ENCODE measurements at places on chromosomes 5 and 9.

DNA sequence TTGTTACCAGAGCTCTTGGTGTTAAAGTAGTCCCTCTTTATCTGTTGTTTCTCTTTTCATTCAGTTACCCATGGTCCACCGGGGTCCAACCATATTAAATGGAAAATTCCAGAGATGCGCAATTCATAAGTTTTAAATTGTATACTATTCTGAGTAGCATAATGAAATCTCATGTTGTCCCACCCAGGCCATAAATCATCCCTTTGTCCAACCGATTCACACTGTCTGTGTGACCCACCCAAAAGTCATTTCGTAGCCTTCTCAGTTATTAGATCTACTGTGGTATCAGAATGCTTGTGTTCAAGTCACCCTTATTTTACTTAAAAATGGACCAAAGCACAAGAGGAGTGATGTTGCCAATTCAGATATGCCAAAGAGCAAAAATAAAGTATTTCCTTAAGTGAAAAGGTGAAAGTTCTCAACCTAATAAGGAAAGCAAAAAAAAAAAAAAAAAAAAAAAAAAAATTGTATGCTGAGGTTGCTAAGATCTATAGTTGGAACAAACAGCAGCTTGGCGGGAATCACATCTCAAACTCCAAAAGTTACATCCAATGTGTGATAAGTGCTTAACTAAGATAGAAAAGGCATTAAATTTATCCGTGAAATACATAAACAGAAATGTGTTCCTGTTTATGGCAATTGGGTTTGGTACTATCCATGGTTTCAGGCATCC lies 106.8 kb upstream of the GPBP1 start:
- DNase-seq: no peak

DNA sequence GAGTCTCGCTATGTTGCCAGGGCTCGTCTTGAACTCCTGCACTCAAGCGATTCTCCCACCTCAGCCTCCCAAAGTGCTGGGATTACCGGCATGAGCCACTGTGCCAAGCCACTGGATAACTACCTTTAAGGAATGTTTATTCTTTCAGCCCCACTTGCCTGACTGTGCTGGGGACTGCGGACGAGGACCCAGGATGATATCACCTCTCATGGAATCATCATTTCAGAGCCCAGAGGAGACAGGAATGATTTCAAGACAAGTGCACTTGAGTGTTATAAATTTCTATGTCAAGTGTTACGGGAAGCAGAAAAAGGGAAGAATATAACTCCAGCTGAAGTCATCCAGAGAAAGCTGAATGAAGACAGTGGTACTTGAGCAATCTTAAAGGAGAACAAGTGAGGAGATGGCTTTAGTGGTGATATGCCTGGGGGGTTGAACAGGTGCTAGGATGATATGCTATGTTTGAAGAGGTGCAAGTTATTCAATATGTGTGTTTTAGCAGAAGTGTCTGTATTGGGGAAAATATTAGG lies 109.3 kb downstream of the DCP2 start:
- no peak for DNase-seq

DNA sequence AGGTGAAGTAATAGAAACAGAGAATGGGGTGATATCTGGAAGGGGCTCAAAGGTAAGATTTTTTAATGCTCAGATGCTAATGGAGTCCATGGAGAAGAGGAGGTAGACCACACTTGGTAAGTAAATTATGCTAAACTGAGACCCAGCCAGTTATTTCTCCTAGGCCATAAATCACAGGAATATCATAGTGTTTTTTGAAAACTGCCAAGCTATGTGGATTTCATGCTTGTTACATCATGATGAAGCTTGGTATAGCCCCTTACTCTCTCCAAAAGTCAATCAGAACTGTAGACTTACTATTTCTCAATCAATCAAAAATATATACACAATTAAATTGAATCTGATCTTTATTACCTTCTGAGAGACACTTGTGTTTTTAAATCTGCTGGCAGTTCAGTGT lies 252.9 kb downstream of the PJA2 start:
- no peak for DNase-seq

- DNase-seq: no peak
Measured at GRCh38 chr9:70947086-70947485, 174.3 kb downstream of the TRPM3 start.

DNA sequence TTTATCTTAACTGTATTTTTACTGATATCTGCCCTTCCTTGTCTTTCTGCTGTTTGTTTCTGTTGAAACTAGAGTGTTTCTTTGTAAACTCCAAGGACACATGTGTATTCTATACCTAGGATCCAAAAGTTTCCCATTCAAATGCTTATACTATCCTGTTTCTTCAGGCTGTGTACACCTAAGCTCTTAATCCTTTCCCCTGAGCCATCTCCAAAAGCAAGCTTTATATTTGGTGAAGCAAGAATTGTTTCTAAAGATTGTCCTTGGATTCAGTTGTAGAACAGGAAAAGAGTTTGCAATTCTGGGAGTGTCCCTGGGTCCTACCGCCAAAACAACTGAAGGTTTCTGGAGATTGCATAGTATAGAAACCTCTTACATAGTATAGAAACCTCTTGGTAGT lies 65.9 kb downstream of the CWC27 start:
- no peak for DNase-seq

DNA sequence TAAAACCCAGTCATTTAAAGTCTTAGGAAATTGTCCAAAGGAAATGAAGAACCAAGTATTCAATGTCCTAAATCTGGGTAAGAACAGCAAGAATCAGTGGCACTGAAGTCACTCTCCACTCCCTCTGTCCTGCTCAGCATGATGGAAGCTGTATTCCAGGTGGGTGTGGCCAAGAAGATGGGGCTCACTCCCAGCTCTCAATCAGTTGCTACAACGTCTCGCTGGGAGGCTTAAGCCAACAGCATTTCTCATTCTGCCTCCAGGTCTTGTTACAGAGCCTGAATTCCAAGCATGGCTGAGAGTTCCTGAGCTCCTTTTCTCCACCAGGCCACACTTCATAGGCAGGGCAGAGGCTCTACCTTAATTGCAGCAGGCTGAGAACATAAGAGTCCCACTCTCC lies 41.2 kb upstream of the TRIO start:
- no peak for DNase-seq

GRCh38 chr5:36881807-36882206 lies 5.2 kb downstream of the NIPBL start:
- DNase-seq: no peak

DNA sequence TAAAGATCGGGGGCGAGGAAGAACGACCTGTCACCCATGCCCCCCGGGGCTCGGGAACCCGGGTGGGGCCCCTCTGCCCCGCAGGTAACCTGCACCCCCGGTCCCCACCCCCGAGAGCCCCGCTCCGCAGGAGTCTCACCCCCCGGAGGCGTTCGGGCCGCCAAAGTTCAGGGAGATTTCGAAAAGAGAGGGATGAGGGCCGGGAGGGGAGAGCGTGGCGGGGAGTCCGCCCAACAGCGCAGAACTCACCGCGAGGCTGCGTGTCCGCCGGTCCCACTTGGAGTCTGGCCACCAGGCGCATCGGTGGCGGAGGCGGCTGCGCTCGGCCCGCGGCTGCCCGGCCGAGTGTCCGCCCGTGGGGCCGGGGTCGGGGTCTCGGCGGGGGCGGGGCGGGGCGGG lies at the start of gene PHF19:
Gene PHF19, minus strand, starts transcription at position 347 of the 399 bp plus-strand sequence. CDS start 2,447 bp downstream, outside the sequence.
- DNase-seq: no peak

GRCh38 chr5:55665065-55665464 lies 47.1 kb downstream of the SLC38A9 start:
- no peak for DNase-seq

DNA sequence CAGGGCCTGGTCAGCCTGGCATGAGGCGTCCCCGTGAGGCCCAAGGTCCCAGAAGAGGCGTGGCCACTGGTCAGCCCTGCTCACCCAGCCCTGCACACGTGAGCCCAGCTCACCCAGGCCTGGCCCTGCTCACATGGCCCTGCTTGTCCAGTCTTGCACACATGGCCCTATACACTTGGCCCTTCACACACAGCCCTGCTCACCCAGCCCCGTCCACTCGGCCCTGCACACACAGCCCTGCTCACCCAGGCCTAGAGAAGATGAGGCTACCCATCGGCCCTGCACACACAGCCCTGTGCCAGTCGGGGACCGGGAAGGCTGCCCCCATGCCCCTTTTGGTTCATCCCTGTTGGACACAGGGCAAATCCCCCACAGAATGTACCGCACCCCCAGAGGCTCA lies 28.4 kb downstream of the ZDHHC11B start:
- no peak for DNase-seq

- DNase-seq: no peak
Measured at GRCh38 chr5:78362220-78362619, 1.8 kb downstream of the SCAMP1 start.

GRCh38 chr5:63286724-63287123 lies 675.5 kb downstream of the HTR1A start:
- DNase-seq: no peak

- DNase-seq: no peak
Measured at GRCh38 chr5:135217669-135218485, 181.2 kb downstream of the MACROH2A1 start.

- DNase-seq: no peak
Measured at GRCh38 chr5:68898951-68899471, 194.8 kb upstream of the SLC30A5 start.

- DNase-seq: peak; percentile 85
Measured at GRCh38 chr9:15422372-15423230, at the start of gene SNAPC3. SNAPC3 (plus strand) TSS chr9:15422876; CDS start chr9:15422880, 4 bp downstream.

DNA sequence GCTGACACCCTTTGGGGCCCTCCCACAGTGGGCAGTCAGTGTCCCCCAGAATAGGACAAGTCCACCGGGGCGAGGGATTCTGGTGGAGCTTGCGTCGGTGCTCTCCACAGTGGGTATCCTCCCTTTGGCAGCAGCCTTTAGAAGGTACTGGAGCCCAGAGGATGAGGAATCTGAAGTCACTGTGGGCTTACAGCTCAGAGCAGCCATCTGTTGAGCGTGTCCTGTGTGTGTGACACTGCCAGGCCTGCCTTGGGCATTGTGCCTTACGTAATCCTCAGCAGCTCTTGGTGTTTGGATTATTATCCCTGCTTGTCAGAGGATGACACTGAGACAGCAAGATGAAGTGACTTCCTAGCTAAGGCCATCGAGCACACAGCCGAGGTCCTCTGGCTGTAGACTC lies 12.6 kb downstream of the URM1 start:
- no peak for DNase-seq

- no peak for DNase-seq
Measured at GRCh38 chr5:174560861-174561260, 163.5 kb upstream of the MSX2 start.

DNA sequence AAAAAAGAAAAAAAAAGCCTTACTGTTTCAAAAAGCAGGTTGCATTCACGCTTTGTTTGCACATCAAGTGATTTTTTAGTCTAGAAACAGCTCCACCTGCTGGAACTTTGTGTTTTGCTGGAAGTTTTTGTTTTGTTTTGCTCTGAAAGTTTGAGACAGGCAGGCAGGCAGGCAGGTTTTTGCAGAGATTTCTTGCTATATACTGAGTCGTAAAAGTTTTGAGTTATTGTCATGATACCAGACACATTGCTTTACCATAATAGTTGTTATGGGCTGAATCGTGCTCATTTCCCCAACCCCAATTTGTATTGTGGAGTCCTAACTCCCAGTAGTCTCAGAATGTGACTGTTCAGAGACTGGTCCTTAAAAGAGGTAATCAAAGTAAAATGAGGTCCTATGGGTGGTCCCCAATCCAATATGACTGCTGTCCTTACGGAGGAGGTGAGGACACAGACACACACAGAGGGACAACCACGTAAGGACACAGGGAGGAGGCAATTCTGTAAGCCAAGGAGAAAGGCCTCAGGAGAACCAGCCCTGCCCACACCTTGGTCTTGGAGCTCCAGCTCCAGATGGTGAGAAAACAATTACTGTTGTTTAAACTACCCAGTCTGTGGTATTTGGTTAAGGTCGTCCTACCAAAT lies 20.9 kb downstream of the OR2Y1 start:
- DNase-seq: no peak

GRCh38 chr5:107294211-107294550 lies 376.6 kb downstream of the EFNA5 start:
- no peak for DNase-seq

DNA sequence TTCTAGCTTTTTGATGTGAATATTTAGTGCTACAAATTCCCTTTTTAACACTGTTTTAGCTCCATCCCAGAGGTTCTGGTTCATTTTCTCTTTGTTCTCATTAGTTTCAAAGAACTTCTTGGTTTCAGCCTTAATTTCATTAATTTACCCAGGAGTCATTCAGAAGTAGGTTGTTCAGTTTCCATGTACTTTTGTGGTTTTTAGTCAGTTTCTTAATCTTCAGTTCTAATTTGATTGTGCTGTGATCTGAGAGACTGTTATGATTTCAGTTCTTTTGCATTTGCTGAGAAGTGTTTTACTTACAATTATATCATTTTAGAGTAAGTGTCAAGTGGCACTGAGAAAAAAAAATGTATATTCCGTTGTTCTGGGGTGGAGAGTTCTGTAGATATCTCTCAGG lies 240.1 kb upstream of the RASA1 start:
- no peak for DNase-seq

DNA sequence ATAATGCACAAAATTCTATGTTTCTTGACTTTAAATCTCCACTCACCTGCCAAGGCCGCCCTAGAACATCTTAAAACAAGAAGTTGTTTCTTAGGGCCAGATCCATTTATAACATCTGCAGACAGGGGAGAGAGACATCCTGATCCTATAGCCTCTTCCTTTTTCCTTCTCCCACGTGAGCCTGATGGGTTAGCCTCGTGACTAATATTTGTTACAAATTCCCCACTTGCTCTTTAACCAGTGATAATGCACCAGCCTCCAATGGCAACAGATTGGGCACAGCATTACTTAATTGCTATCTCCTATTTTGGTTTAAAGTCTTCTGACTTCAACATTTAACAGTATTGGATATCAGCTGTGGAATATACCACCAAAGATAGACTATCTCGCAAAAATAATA lies 196.5 kb downstream of the GADD45G start:
- no peak for DNase-seq

GRCh38 chr9:84667571-84668195 lies 1.8 kb upstream of the NTRK2 start:
- DNase-seq: no peak

GRCh38 chr9:20290257-20290656 lies 332.0 kb downstream of the MLLT3 start:
- DNase-seq: no peak

- no peak for DNase-seq
Measured at GRCh38 chr9:105954517-105954916, 260.2 kb downstream of the TMEM38B start.

GRCh38 chr5:95283022-95283615 lies 1.8 kb downstream of the MCTP1 start:
- DNase-seq: no peak

DNA sequence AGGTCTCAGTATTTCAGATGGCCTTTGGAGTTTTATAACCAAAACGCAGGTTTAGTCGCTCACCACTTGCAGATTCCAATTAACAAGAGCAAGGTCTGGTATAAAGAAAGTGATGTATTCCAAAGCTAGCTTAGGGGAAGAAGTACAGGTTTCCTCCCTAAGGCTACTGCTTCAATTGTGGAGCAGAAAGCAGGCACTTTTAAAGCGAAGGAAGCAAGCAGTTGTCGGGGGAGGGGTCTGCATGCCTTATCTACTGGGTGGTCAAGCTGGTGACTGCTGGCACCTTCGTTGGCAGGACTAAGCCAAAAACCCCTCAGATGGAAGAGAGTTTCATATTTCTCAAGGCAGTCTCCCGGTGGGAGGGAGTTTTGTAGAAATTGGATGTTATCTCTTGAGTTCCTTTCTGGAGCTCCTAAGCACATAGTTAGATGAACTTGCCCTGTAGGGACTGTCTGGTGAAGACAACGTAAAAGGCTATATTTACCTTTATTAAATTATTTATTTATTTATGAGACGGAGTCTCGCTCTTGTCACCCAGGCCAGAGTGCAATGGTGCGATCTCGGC lies 1.6 kb upstream of the TMEM245 start:
- DNase-seq: no peak

- no peak for DNase-seq
Measured at GRCh38 chr9:23438299-23438907, 387.6 kb downstream of the ELAVL2 start.

GRCh38 chr9:82605657-82606031 lies 457.3 kb downstream of the RASEF start:
- DNase-seq: no peak
